ENCODE measurements at places on chromosomes 6 and 20.

- no peak for DNase-seq
These were observed 114.0 kb upstream of the FOXA2 start for GRCh38 chr20:22698259-22698842.

GRCh38 chr6:90233213-90233612 lies 63.4 kb downstream of the BACH2 start:
- no peak for DNase-seq

GRCh38 chr20:50919567-50919966 lies 11.7 kb downstream of the ADNP start:
- no peak for DNase-seq

GRCh38 chr6:135434991-135435390 lies 62.5 kb downstream of the AHI1 start:
- no peak for DNase-seq

- DNase-seq, result no peak
These were observed 70.2 kb upstream of the SLC22A1 start for GRCh38 chr6:160051390-160051789.

GRCh38 chr6:1247056-1247455 lies 64.8 kb upstream of the FOXQ1 start:
- no peak for DNase-seq

- no peak for DNase-seq
These were observed 22.5 kb downstream of the BRPF3 start for GRCh38 chr6:36219081-36219480.

DNA sequence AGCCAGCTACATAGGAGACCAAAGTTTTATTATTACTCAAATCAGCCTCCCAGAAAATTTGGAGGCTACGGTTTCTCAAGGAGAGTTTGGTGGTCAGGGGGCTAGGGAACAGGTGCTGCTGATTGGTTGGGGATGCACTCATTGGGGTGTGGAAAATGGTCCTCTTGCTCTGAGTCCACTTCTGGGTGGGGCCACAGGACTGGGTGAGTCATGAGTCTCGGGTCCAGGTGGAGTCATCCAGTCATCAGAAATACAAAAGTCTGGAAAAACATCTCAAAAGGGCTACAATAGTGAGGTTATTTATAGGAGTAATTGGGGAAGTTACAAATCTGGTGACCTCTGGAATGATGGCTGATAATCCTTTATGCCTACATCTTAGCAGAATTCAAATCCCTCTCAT lies 54.3 kb upstream of the SLC22A16 start:
- no peak for DNase-seq

GRCh38 chr6:20751293-20751935 lies 217.2 kb downstream of the CDKAL1 start:
- no peak for DNase-seq

DNA sequence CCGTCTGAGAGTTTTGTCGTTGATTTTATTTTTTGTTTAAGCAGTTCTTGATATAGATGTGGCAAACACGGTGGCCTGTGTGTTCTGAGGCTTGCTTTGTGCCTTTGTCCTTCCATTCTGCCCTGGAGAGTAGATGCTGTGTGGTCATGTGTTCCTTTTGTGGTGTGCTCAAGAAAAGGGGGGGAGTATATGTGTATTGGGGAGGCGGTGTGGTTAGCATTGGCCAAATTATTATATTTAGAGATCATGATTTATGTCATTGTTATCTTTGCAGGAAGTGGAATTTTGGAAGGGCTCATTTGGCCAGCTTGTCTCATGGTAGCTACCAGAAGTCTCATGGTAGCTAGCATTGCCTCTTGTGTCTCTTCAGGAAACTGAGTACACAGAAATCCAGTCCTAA lies 16.4 kb downstream of the RREB1 start:
- DNase-seq, result no peak

- DNase-seq, result no peak
These were observed 615.4 kb upstream of the MAN1A1 start for GRCh38 chr6:119965008-119965407.

GRCh38 chr6:158028876-158029275 lies 47.2 kb downstream of the SYNJ2 start:
- DNase-seq, result no peak

DNA sequence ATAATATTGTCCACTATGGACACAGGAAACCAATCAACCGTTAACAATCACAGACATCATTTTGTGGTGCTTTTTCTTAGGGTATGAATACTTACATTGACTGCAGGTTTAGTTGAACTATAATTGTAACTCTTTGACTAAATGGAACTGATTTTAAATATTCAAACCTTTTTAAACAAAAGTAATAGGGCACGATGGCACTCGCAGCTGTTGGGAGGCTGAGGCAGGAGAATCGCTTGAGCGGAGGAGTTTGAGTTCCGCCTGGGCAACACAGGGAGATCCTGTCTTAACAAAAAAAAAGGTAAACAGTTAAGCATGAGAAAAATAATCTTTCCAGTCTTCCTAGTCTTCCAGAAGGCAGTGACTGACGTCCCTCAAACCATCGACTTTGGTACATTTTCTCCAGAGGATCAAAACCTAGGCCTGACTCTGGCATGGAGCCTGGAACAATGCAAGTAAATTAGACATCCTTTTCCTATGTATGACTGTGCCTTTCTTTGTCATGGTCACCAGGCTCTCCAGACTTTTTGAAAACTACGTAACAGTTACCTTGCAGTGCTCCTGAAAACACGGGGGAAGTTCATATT lies 16.6 kb upstream of the PRDM13 start:
- DNase-seq, result no peak

- no peak for DNase-seq
These were observed at the start of gene PTPRT for GRCh38 chr20:43189554-43190331. Gene PTPRT, minus strand, starts transcription at chr20:43189906. Its CDS starts 173 bp downstream, at chr20:43189733.

GRCh38 chr6:40738551-40739193 lies 151.5 kb upstream of the LRFN2 start:
- no peak for DNase-seq

- no peak for DNase-seq
These were observed 120.1 kb downstream of the TCP11 start for GRCh38 chr6:35021004-35021403.

- DNase-seq, result no peak
These were observed 118.3 kb upstream of the HEY2 start for GRCh38 chr6:125631165-125631564.

DNA sequence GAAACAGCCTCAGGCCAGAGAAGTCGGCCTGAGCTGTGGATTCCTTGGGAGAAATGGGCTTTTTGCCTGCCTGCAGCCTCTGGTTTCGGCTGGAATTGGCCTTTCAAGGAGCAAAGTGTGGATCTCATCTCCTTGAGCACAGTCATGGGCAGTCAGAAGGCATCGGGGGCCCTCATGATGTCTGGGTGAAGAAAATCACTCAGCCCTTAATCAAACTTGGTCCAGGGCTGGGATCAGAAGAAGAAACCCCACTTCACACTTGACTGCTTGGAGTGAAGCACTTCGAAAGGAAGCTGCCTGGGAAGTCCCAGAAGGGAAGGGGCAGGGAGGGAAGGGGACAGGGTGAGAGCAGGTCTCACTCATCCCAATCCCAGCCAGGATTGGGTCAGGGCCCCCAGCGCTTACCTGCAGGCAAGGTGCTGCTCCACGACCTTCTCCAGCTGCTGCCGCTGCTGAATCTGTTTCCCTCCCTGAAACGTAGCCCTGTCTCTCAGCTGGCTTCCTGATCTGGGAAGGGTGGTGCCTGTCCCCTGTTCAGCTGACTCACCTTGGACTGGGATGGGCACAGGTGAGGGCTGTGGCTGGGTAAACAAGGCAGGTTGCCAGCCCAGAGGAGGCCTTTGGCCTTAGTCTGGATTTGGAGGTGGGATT lies at the start of gene SDCBP2:
Gene SDCBP2, minus strand, starts transcription at position 460 of the 651 bp plus-strand sequence. CDS start 8,723 bp downstream, outside the sequence.
- DNase-seq, result no peak

GRCh38 chr6:118776607-118777549 lies 117.1 kb upstream of the ASF1A start:
- no peak for DNase-seq

GRCh38 chr20:41068806-41069205 lies 40.2 kb downstream of the TOP1 start:
- no peak for DNase-seq

All from iPS DF 19.7 (cell line).